ENCODE measurements at places on chromosomes 6 and 20. TPM values are rescaled to one million over a fixed set of nuclear protein-coding genes. Genes with fewer than 3 reads are reported as not detected.

The ADGRF5 gene
- not detected for total RNA-seq

- no peak for DNase-seq
These were observed 100.3 kb downstream of the ARHGAP18 start for GRCh38 chr6:129609635-129610034.

DNA sequence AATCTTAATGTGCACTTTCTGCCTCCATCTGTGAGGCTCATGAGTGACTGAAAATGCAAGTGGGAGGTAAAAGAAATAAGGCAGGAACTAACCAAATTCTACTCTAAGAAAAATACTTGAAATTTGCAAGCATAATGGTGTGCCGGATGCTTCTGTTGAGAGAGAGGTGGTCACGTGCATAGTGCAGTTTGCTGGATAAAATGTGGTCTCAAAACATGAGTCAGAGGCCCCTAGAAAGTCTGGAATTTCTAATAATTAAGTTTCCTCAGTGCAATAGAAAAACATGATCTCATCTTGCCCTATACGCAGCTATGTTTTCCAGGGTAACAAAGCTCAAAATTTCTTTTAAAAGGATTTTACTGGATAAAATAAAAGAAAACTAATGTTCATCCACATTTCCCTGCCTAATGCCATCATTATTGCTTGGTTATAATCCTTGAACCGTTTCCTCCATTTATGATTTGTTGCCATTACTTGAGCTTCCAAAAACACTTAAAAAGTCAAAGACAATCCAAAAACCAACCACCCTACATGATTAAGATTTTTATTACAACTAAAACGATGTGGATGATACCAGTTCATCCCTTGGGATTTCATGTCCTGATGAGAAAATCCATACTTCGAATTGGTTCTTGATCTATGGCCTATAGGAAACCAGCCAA lies 351.7 kb upstream of the ARID1B start:
- no peak for DNase-seq

- no peak for DNase-seq
These were observed 15.9 kb downstream of the PRDM1 start for GRCh38 chr6:106102034-106102433.

DNA sequence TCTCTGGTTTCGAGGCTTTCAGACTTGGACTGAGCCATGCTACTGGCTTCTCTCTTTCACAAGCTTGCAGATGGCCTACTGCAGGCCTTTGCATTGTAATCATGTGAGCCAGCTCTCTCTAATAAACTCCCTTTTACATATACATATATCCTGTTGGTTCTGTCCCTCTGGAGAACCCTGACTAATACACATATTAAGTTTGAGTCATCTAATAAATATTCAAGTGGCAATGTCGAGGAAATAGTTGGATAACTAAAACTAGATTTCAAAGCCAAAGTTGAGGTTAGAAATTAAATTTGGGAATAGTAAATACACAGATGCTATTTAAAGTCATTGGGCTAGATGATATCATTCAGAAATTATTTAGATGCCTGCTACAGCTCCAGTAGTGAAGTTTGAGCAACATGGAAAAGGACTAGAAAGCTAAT lies 1343.4 kb downstream of the GRIK2 start:
- DNase-seq = no peak

The DDX43 gene
- total RNA-seq = not detected

Data from NCI-H460 (cell line).